ENCODE measurements at places on chromosomes 2 and 18.

GRCh38 chr2:219142329-219142728, 18.3 kb downstream of the NHEJ1 start:
- H3K4me1 ChIP-seq: no peaks in the 10 kb centered on the region
- H3K27me3 ChIP-seq: no peaks in the 10 kb centered on the region
- DNase-seq: no peak
- H3K36me3 ChIP-seq: peaks cover 5% of the 10 kb centered on the region

DNA sequence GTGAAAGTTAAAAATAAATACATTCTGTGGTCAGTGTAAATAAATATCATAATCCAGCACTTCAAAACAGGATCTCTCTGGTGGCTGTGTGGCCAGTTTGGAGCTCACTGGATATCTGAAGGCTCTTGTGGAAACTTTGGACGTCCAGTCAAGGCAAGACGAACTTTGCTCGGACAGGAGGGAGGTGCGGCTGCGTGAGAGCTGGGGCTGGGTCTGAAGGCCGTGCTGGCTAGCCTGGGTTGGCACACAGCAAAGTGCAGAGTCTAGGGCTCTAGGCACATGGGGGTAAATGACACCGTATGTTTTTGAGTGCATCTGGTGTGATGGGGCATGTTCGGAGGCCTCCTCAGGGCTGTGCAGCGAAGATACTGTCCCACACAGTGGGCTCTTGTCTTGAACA, 78.9 kb upstream of the TXNDC2 start:
- H3K27me3 ChIP-seq: no peaks in the 10 kb centered on the region
- no peak for DNase-seq
- H3K36me3 ChIP-seq: peaks cover 7% of the 10 kb centered on the region
- H3K27ac ChIP-seq: peak overlapping the region; percentile 27
- H3K4me3 ChIP-seq: no peak overlapping the region

- H3K36me3 ChIP-seq: no peaks in the 10 kb centered on the region
- H3K27me3 ChIP-seq: no peaks in the 10 kb centered on the region
- no peaks in the 10 kb centered on the region for H3K4me1 ChIP-seq
- no peak for DNase-seq
- H3K4me3 ChIP-seq: no peak overlapping the region
Measured at GRCh38 chr18:40292985-40293710, 1661.9 kb upstream of the PIK3C3 start.

DNA sequence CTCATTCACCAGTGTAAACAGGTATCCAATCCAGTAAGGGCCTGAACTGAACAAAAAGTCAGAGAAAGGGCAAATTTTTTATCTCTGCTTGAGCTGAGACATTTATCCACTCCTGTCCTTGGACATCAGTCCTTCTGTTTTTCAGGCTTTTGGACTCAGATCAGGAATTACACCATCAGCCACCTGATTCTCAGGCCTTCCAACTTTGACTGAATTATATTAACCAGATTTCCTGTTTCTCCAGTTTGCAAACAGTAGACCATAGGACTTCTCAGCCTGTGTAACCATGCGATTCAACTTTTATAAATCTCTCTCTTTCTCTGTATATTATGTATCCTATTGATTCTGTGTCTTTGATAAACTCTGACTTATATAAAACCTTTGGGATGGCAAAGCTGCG, 289.3 kb upstream of the CDH2 start:
- peaks cover 9% of the 10 kb centered on the region for H3K36me3 ChIP-seq
- H3K4me1 ChIP-seq: peaks cover 3% of the 10 kb centered on the region
- no peak overlapping the region for H3K27ac ChIP-seq
- no peak overlapping the region for H3K4me3 ChIP-seq
- no peaks in the 10 kb centered on the region for H3K27me3 ChIP-seq

DNA sequence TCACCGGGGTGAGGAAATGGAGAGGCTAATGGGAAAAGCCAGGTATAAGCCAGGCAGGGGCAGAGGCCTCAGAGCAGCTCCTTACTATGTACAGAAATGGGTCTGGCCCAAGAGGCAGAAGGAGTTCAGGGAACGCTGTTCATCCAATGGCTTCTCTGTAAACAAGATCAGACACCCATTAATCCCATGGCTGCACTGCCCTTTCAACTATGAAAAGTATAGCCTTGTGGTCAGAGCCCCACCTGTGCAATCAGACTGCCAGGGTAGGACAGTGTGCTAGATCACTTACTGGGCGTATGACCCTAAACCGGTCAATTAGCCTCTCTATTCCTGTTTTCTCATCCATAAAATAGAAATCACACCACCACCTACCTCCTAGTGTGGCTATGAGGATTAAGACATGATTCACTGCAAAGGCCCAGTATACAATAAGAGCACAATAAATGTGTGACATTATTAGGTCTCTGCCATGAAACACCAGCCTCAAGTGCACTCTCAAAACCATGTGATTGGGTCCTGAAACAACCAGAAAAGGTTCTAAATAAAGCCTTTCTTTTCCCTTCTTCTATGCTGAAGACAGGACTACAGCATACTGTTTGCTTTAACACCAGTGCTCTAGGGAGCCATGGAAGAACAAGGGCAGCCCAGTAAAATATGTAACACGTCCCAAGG, 4.4 kb downstream of the ANKRD44 start:
- H3K36me3 ChIP-seq: no peaks in the 10 kb centered on the region
- no peak for DNase-seq
- H3K27me3 ChIP-seq: peaks cover 25% of the 10 kb centered on the region
- H3K27ac ChIP-seq: no peak overlapping the region

GRCh38 chr2:29587402-29588190, 333.8 kb downstream of the ALK start:
- H3K36me3 ChIP-seq: no peaks in the 10 kb centered on the region
- H3K27ac ChIP-seq: no peak overlapping the region
- no peaks in the 10 kb centered on the region for H3K27me3 ChIP-seq
- no peak for DNase-seq
- H3K4me3 ChIP-seq: no peak overlapping the region

DNA sequence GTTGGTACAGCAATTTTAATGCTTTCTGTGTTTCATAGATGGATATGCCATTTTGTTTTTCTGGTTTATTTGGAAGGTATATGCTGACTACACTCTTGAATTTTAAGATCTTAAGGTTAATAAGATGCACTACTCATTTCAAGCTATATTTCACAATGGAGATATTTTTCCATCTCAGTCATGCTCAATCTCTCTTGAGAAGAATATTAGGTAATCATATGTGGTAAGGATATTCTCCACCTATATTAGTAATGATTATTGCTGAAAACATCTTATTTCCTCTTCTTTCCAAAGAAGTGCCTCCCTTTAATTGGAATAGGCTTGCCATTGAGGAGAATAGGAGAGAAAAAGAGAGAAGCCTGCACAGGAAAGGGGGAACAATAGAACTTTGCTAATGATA, 40.1 kb downstream of the EPB41L3 start:
- H3K4me3 ChIP-seq: no peak overlapping the region
- H3K27ac ChIP-seq: no peak overlapping the region
- peaks cover 7% of the 10 kb centered on the region for H3K27me3 ChIP-seq
- no peaks in the 10 kb centered on the region for H3K36me3 ChIP-seq

DNA sequence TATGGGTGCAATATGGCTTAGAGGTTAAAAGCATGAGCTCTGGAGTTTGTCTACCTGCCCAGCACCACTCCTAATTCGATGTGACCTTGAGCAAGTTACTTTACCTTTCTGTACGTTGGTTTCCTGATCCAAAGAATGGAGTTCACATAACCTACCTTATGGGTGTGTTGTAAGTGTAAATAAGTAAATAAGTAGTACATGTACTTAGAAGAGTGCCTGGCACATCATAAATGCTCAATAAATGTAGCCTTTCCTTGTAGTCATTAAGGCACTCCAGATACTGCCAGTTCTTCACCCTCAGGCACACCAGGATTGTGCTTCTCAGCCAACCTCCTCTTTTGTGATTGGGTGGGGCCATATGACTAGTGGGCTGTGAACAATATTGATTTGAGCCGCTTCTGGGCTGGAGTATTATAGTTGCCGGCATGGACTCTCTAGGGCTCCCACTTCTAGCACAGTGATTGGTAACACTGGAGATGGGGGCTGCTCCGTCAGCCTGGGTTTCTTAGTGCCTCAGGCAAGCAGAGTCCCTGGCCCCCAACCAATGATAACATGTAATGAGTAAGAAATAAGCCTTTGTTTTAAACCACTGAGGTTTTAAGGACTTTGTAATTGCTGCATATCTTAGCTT, 101.7 kb upstream of the NOSTRIN start:
- H3K4me3 ChIP-seq: no peak overlapping the region
- H3K36me3 ChIP-seq: peaks cover 15% of the 10 kb centered on the region
- H3K4me1 ChIP-seq: peaks cover 19% of the 10 kb centered on the region
- H3K27me3 ChIP-seq: no peaks in the 10 kb centered on the region

GRCh38 chr2:104848526-104848925, 5.4 kb upstream of the POU3F3 start:
- DNase-seq: no peak
- H3K36me3 ChIP-seq: no peaks in the 10 kb centered on the region
- peaks cover 76% of the 10 kb centered on the region for H3K4me1 ChIP-seq

- peaks cover 15% of the 10 kb centered on the region for H3K27me3 ChIP-seq
- H3K36me3 ChIP-seq: no peaks in the 10 kb centered on the region
- no peak overlapping the region for H3K27ac ChIP-seq
- no peak overlapping the region for H3K4me3 ChIP-seq
- H3K4me1 ChIP-seq: no peaks in the 10 kb centered on the region
Measured at GRCh38 chr18:49898421-49898820, 85.1 kb upstream of the ACAA2 start.

DNA sequence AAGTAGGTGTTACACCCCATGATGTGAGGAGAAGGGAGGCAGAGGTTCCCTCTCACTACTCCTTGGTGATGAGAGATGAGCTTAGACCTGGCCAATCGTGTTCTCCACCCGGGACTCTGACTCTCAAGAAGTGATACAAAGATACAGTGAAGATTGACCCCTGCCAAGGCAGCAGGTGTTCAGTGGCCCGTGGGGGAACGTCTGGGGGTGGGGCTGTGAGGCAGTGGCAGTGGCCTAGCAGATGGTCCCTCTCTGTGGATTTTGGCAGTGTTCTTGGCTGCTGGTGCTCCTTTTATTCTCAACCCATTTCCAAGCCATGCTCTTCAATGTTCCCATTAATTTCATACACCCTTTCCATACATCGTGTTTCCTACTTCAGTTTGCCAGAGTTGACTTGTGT, 120.4 kb upstream of the NEDD4L start:
- H3K27me3 ChIP-seq: no peaks in the 10 kb centered on the region
- no peaks in the 10 kb centered on the region for H3K4me1 ChIP-seq
- H3K27ac ChIP-seq: no peak overlapping the region
- H3K4me3 ChIP-seq: no peak overlapping the region

DNA sequence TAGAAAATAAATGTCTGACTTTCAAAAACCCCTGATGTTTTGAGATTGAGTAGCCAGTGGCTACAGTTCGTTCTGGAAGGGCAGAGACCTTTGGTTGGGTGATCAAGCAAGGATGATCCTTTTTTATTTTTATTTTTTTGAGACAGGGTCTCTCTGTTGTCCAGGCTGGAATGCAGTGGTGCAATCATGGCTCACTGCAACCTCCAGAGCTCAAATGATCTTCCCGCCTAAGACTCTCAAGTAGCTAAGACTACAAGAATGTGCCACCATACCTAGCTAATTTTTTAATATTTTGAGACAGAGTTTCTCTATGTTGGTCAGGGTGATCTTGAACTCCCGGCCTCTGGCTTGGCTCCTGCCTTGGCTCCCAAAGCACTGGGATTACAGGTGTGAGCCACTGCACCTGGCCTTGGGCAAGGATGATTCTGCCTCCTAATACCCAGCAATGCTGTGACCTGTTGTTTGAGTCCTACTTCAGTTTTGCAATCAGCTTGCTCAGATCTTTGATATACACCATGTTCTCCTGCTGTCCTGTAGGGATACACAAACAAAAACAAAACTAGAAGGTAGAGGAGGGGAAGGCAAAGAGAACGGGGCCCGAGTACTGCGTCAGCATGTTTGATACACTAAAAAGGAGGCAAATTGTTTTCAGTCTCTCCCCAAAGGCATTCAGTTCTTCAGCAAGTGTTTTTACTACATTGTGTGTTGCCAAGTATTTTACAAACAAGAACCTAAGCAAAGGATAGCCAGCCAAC, 59.2 kb upstream of the LYPD6B start:
- H3K27ac ChIP-seq: no peak overlapping the region
- peaks cover 5% of the 10 kb centered on the region for H3K4me1 ChIP-seq
- H3K4me3 ChIP-seq: no peak overlapping the region
- H3K36me3 ChIP-seq: peaks cover 19% of the 10 kb centered on the region
- no peak for DNase-seq
- no peaks in the 10 kb centered on the region for H3K27me3 ChIP-seq

DNA sequence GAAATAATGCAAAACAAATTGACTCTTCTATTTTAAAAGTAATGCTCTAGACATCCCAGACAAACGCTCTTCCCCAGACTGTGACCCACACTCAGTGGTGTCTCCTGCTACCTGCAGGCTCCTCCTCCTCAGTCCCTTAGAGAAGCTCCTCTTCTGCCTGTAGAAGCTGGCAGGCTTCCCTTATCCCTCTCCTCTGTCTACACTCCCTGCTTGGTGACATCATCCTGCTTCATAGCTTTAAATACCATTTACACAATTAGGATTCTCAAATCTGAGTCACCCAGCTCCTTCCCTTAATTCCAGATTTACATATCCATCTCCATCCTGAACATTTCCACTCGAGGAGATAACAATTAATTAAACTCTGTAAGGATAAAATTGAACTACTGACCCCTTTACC, 167.9 kb downstream of the FBXO15 start:
- H3K4me1 ChIP-seq: no peaks in the 10 kb centered on the region
- no peak overlapping the region for H3K4me3 ChIP-seq
- H3K36me3 ChIP-seq: no peaks in the 10 kb centered on the region
- no peaks in the 10 kb centered on the region for H3K27me3 ChIP-seq
- H3K27ac ChIP-seq: no peak overlapping the region

DNA sequence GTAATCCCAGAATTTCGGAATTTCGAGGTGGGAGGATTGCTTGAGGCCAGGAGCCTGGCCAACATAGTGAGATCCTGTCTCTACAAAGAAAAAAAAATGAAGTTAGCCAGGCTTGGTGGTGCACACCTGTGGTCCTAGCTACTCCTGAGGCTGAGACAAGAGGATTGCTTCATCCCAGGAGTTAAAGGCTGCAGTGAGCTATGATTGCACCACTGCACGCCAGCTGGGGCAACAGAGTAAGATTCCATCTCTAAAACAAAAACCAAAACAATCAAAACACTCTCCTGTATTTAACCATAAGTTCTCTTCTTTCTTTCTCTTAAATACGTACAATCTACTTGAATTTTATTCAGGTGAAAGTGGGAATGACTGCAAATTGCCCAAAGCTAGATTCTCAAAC, 33.8 kb upstream of the NEDD4L start:
- DNase-seq: no peak
- no peak overlapping the region for H3K4me3 ChIP-seq
- no peaks in the 10 kb centered on the region for H3K4me1 ChIP-seq

GRCh38 chr2:23100406-23100805, 284.6 kb upstream of the KLHL29 start:
- H3K4me3 ChIP-seq: no peak overlapping the region
- no peaks in the 10 kb centered on the region for H3K36me3 ChIP-seq
- DNase-seq: no peak
- H3K27me3 ChIP-seq: no peaks in the 10 kb centered on the region

DNA sequence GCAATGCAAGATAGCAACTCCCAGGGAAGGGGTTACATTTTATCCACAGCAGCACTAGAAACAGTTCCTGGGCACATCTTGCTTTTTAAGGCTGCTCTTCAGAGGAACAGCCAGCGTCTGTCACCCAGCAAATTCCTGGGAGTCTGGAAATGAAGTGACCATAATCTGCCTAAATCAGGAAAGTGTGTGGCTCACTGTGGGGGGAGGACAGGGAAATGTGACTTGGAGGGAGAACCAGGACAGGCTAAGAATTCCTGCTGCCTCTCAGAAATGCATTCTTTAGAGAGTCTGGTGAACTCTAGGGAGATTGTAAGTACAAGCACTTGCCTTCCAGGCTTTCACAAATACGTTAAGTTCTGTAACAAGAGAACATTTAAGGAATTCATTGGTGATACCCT, 364.3 kb upstream of the SPHKAP start:
- no peak for DNase-seq
- H3K36me3 ChIP-seq: no peaks in the 10 kb centered on the region
- H3K4me1 ChIP-seq: no peaks in the 10 kb centered on the region
- no peak overlapping the region for H3K27ac ChIP-seq

Measured in neural crest cell (in vitro differentiated cells).